ENCODE measurements at places on chromosomes 7 and 10.

DNA sequence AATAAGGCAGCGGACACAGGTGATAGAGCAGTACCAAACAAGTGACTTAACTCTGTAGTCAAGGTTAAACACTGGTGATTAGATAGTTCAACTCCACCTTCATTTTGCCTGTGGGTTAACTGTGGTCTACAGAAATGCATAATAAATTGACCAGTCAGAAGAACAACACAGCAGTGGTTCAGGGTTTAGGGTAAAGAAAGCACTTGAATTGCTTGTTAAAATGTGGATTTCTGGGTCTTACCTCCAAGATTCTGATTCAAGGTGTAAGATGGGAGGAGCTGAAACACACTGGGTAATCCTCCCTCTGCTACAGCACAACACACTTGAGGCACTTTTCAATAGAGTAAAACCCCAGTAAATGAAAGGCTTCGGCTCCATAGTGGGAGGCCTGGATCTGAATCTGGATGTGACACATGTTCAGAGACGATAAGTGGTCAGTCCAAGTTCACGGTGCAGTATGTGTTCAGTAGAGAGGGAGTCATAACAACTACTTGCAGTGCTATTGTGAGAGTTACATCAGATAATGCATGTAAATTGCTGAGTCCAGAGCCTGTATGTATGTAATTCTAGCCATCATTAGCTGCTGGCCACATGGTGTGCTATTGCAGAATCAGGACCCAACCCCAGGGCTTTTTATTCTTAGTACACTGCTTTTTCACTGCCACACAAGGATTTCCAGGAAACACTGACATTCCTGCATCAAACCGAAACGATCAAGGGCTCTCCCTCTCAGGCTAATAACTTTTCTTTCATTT is 141.7 kb downstream of the SORCS1 start:
- DNase-seq = no peak

- peak; percentile 34 for DNase-seq
Observed at GRCh38 chr7:30771174-30771879, at the start of gene MINDY4. MINDY4 (plus strand) TSS chr7:30771417; CDS start chr7:30771494, 77 bp downstream.

DNA sequence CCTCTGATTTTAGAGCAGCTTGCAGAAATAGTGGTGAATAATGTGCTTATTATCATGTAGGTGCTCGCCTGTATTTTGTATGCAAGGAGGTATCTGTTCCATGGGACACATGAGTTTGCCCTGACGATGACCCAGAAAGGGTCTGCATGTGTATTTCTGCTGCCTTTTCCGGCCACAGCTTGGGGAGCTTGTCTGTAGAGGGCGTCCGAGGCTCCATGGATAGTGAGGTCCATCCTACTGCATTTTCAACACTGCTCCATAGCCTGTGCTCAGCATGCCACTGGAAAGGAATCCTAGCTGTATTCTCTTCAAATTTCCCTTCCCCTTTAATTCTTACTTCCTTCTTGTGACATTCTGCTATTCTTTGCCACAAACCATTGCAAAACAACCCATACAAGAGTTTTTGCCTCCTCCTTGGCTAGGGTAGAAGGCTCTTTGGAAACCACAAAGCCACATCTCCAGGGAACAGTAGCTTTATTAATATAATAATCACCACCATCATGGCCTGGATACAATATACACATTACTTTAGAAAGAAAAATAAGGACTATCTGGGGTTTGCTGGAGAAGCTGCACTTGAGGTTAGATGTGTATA is 127.7 kb downstream of the DYNC1I1 start:
- DNase-seq = no peak

DNA sequence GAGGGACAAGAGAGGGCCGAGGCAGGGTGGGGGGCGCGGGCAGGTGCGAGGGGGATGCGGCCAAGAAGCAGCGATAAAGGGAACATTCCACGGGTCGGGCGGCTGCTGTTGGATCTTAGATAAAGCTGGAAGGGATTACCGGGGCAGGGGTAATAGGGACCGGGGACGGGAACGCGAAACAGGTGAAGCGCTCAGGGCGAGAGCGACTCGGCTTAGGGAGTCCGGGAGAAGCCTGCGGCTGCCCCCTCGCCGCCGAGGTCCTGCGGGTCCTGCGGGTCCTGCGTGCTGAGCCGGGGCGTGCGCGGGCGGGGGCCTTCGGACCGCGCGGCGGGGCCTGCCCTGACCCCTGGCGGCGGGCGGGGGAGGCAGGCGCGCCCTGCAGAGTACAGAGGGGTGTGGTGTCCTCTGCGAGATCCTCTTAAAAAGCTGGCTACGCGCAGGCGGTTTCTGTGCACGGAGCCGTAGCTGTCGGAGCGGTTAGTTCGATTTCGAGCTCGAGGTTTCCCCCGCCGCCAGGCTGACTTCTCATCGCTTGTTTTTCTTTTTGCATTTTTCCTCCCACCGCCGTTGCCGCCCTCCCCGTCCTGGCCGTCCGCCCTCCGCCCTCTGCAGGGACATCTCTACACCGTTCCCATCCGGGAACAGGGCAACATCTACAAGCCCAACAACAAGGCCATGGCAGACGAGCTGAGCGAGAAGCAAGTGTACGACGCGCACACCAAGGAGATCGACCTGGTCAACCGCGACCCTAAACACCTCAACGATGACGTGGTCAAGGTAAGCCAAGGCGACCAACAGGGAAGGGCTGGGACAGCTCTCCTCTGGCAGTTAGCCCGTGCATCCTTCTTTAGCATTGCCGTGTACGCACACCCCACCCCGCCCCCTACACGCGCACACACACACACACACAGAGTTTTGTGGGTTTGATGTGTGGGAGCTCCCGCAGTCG is 1.4 kb downstream of the CAV1 start:
- peak; percentile 21 for DNase-seq

DNA sequence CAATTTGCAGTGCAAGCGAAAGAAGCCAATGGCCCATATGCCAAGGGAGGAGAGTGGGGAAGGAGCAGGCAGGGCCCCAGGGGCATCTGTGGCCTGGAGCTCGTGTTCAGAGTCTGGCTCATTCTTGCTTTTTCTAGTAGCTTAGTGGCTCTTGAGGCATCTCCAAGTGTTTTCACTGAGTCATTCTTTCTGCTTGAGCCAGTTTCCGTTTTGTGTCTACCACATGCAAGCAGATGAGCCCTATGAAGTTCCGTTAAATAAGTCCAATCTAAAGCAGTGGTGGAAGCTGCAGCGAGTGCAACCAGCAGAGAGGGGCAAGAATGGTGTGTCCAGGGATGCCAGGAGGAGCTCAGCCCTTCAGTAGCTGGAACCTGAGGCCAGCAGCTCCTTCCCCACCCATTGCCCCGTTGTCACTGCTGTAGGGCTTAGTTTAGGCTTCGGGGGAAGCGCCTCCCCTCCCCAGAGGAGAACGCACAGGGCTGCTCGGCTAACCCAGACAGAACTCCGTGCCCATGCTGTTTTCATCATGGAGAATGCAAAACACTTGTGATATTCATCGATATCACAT is 57.4 kb upstream of the EBF3 start:
- DNase-seq = no peak

DNA sequence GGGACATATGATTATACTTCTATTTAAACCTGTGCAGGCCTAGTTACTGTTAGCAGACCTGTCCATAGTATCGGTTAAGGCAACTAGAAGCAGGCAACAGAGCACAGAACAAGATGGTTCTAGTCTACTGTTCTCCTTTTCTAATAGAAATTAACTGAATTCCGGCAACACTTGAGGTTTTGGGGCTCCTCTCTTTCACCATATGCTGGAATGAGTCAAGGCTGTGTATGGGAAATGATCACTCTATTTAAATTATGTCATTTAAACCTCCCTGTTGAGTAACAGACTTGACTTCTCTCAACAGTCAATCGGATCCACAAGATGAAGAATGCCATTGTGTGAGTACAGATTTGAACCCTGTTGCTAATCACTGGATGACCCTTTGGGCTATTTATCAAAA is 6.2 kb upstream of the OTUD1 start:
- no peak for DNase-seq

DNA sequence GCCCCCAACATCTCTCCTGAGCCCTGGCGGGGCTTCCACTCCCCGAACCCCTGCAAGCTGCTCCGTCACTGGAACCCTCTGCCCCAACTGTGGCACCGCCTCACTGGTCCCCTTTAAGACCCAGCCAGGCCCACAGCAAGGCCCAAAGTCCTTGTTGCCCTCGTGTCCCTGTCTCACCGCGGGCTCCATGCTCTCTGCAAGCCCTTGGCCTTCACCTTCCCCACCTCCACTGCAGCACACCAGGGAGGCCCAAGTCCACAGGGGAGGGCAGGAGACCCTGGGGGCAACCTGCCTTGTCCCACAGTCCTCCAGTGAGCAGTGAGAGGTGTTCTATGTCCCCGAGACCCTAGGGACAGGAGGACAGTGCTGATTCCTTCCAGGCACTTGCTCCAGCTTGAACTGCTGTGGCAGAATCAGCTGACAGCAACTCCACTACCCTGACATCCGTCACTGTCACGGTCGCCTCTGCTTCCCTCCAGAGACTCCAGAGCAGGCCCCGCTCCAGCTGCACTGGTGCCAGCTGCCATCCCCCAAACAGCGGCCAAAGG is 105.3 kb downstream of the CYTH3 start:
- no peak for DNase-seq

- DNase-seq = no peak
Observed at GRCh38 chr10:8095959-8096358, 41.5 kb downstream of the GATA3 start.

DNA sequence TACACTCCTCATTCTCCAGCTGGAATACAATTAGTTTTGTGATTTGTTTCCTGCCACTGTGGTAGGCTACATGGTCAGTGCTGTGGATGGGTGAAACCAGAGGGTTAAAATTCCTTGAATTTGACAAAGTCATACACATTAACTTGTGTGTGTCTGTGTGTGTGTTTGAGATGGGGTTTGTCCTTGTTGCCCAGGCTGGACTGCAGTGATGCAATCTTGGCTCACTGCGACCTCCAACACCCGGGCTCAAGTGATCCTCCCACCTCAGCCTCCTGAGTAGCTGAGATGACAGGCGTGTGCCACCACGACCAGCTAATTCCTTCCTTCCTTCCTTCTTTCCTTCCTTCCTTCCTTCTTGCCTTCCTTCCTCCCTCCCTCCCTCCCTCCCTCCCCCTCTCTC is 24.8 kb upstream of the GIMAP8 start:
- no peak for DNase-seq

DNA sequence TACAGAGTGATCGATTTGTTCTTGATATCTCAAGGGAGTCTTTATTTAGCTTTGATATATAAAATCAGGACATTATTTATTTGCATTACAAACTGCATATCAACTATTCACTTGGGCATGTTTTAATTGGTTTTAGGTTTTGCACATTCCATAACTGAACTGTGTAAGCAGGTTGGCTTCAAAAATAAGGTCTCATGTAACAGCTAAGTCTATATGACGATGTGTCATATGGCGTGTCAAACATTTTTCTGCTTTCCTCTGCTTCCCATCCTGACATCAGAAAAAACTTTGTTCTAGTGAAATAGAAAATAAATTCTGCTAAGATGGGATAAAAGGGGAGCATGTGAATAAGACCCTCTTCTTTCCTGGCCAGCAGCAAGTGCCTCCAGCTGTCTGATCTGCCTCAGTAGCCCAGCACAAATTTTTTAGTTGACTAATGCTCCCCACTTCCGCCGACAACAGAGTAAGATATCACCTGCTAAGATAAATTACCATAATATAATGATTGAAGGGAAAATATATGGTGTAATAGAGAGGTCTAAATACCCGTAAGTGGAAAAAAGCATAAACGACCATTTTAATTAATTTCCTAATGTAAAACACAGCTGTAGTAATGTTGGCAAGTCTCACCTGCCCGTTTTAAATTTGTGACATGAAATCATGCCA is 180.5 kb downstream of the TAX1BP1 start:
- no peak for DNase-seq

DNA sequence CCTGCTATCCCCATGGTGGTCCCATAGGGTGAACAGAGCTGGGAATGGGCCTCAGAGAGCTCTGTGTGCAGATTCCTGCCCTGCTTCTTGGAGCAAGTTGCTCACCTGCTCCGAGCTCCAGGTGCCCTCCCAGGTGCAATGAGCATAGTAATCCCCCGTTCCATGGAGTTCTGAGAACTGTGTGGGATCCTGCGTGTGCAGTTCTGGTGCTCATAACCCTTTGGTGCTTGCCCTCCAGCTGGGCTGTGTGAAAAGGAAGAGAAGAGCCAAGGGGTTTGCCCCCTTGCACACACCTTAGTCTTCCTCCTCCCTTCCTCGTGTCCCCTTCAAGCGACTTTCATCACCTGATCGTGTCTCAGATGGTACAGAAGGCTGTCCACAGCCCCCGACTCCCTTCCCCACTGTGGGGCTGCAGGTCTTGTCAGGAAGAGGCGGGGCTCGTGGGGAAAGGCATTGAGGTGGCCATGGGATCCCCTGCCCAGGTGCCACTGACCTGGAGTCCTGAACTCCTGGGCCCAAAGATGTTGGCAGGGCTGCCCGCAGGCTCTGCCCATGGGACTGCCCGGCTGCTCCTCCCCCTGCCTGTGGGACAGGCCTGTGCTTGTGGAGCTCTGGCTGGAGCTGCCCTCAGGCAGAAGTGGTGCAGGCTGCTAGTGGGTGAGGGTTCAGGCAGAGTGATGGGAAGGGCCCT is 21.9 kb upstream of the ZNF488 start:
- no peak for DNase-seq

DNA sequence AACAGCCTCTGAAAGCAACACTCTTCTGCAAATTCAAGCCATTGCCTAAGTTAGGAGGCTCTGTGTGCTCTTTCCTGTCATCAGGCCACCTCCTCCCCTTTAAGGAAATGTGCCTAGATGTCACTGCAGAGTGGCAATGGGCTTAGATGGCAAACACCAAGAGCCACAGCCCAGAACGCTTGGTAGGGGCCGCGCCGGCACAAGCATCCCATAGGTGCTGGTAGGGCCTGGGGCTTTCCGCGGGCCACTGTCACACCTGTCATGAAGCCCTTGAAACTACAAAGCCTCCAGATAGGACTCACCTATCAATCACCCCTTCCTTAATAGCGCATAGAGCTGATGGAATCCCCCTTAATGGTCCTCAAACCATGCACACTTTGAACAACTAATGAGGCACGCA is 299.9 kb downstream of the GRID1 start:
- DNase-seq = no peak

DNA sequence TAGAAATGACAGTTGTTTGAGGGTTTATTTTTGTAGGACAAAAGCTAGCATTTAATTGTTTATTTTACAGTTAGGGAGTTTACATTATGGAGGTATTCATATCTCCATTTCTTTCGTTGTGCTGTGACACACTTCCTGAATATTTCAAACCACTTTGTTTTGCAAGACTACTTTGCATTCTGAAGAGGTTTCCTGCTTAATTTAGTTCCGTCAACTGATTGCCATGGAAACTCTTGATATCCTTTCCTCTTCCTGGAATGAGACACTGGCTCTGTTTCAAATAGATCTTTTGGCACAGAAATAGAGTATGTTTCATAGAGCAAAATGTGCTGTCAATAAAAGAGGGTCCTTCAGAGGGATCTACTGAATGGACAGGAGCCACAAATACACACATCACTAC is 159.5 kb upstream of the AGR3 start:
- no peak for DNase-seq

DNA sequence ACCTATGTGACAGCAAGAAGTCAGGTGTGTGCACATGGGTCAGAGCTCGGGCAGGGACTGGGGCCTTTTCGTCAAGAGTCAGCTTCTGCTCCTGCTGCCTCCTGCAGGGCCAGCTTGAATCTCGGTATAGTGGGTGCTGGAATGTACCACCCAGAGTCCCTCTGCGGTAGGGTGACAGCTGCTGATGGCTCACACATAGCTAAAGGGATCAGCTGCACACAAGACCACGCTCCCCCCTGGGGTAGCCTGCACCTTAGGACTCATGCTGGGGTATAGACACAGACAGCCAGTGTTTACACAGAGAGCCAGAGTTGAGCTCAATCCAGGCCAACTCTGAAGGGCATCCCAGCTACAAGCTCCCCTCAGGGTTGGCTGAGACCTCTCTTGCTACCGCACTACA is 14.0 kb upstream of the COL13A1 start:
- DNase-seq = no peak
